ENCODE measurements at places on chromosomes 1 and 21.

- no peak for DNase-seq
Observed at GRCh38 chr21:39825250-39825649, 42.0 kb upstream of the PCP4 start.

GRCh38 chr1:58783090-58783992 is 506 bp downstream of the JUN start:
- DNase-seq: peak; percentile 28

GRCh38 chr1:8004803-8005573 is 21.1 kb downstream of the ERRFI1 start:
- DNase-seq: peak; percentile 91

GRCh38 chr1:247112479-247112781 is 8.3 kb upstream of the ZNF669 start:
- peak; percentile 7 for DNase-seq

GRCh38 chr1:26539722-26540121 is 10.2 kb downstream of the RPS6KA1 start:
- DNase-seq: no peak

DNA sequence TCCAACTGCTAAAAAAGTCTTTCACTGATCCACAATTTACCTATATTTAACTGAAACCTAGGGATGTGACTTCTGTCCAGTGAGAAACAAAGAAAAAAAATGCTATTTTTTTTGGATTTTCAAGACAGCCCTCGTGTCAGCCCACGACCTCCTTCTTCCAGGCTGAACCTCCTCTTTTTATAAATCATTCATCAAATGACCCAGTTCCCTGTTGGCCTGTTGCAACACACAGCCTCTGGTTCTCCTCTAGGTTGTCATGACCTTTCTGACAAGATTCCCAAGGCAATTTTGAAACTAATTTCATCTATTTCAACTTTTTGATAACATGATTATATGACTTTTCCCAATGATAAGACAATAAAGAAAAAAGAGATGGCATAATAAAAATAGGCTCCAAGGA is 74.6 kb downstream of the PGBD5 start:
- no peak for DNase-seq

- no peak for DNase-seq
Observed at GRCh38 chr1:225813214-225813964, 3.5 kb downstream of the EPHX1 start.

DNA sequence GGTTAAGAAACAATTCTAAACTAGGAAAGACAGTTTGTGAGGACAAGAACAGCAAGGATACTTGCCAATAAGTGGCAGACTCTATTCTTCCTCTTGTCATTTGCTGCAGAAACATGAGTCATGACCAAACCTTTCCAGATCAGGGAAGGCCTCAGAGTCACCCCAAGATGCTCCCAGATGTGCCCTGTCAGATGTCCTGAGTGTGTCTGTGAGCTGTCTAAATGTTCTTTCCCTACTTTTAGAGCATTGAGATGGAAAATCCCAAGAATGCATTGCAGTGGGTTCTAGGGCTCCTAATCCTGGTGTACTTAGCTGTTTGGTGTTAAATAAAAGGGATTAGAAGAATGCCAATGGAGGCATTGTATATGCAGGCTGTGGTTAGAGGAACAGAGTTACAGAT is 57.5 kb upstream of the KIAA0040 start:
- no peak for DNase-seq

- no peak for DNase-seq
Observed at GRCh38 chr1:32031578-32032274, 18.1 kb downstream of the KHDRBS1 start.

GRCh38 chr1:53378932-53379661 is 51.2 kb upstream of the LRP8 start:
- no peak for DNase-seq

GRCh38 chr1:226690460-226690982 is 48.6 kb downstream of the ITPKB start:
- DNase-seq: peak; percentile 32

DNA sequence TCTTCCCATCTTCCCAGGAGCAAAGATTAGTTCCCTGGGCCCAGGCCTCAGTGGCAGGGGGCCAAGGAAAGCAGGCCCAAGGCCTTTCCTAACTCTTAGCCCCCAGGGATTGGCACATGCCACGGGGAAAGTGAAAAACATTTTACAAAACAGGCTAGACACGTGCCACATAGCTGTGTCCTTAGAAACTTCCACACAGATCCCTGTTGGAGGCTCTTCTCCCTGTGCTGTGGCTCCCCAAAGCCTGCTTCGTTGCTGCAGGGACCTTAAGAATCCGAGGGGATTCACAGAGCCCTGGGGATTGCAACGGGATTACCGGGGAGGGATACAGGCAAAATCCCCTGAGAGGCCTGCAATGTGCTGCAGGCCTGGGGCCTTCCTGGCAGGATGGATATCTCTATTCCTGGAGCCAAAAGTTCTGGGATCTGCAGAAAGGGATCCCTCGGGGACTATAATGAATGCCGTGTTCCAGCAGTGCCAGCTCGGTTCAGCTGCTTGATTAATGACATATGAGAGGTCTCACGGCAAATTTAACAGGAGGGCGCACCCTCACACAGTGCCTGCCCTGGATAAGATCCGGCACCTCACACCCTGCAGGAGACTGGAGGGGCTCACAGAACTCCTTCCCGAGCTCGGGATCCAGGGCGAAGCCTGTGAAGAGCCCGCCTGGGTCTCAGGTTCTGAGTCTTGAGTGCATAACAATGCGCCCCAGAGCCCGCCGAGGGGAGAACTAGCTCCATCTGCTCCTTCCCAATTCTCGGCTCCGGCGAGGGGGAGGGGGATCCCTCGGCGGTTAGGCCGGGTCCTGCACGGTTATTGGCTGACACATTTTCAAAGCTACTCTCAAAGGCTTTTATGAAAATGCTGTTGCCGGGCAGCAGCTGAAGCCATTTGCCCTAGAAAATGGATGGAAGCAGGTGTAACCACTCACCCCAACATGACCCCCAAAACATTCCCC is 15.3 kb upstream of the RGS8 start:
- no peak for DNase-seq

- DNase-seq: no peak
Observed at GRCh38 chr1:210049616-210050015, 111.6 kb downstream of the SYT14 start.

GRCh38 chr1:228360533-228361313 is 45.9 kb downstream of the TRIM11 start:
- no peak for DNase-seq

- DNase-seq: peak; percentile 95
Observed at GRCh38 chr1:216723274-216723780, at the start of gene ESRRG. Gene ESRRG, minus strand, starts transcription at chr1:216723429. Its CDS starts 130 bp downstream, at chr1:216723299.

GRCh38 chr1:43349594-43350306 is 9.0 kb upstream of the CDC20 start:
- no peak for DNase-seq

DNA sequence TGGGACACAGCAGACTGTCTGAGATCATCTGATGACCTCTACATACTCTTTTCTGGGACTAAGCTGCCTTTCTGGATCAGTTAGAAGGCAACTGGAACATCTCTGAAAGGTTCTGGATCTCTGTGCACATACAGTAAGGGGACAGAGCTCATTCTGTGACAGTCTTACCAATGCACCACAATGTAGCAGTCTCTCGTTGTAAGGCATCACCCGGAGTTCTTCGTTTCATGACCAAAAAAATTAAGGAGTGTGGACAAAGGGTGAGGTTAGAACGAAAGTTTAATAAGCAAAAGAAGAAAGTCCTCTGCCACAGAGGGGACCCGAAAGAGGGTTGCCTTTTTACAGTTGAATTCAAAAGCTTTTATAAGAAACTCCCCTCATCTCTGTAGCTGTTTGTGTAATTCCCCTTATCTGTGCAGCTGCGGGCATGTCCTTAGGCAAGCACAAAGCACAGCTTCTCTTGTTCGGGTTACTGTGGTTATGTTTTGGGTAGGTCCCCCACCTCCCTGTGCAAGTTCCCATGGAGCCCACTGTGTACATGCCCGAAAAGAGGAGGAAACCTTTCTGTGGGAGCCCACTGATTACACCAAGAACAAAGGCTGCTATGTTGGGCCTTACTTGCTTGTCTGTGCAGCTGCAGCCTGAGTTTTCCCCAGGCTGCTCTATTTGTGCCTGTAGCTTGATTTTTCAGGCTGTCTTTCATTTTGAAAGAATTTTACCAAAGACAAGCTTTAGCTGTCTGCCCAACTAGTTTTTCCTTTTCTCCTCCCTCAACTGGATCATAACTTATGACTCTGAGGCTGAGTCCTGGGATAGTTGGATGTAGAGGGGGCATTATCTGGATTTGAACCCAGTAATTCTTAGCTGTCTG is 53.1 kb upstream of the CACNA1E start:
- DNase-seq: no peak

GRCh38 chr1:162849711-162850110 is 11.3 kb downstream of the CCDC190 start:
- no peak for DNase-seq

DNA sequence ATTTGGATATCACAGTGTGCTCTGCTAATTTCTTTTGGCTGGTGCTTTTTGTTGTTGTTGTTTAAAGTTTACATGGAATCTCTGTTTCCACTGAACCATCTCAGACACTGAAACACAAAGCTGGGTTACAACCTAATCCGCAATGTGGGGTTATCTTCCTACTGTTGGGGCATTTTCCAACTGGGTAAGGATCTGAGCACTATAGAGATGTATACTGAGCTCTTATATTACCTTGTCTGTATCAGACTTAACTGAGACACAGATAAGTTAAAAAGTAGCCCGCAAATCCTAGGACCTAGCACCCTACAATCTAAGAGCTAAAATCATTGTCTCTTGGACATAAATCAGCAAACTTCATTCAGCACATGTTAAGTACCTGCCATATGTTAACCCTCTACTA is 169.2 kb downstream of the LTN1 start:
- no peak for DNase-seq

GRCh38 chr1:117826540-117827078 is 102.8 kb downstream of the GDAP2 start:
- DNase-seq: no peak

DNA sequence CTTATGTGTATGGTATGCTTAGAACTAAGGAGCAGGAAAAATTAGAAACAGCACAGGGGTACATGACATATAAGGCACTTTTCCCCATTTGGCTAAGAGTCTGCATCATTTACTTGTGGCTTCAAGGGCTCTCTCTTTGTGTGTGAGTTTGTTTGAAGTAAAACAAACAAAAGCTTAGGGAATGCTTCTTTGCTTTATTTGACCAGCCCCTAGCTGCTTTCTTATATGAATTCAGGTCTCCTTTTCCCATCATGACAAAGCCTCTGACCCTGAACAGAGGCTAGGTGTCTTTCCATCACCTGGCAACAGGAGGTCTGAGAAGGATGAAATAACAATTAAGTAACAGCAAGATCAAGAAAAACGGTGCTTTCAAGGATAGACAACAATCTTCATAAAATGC is 643.8 kb upstream of the ADGRL2 start:
- no peak for DNase-seq

GRCh38 chr1:161335796-161336195 is 21.6 kb downstream of the SDHC start:
- DNase-seq: no peak

- no peak for DNase-seq
Observed at GRCh38 chr1:92857817-92858216, 26.0 kb downstream of the RPL5 start.

GRCh38 chr1:208741296-208741695 is 497.1 kb upstream of the PLXNA2 start:
- DNase-seq: no peak

- peak; percentile 61 for DNase-seq
Observed at GRCh38 chr1:56831871-56832693, 12.9 kb upstream of the FYB2 start.

GRCh38 chr1:59743324-59744091 is 71.2 kb upstream of the HOOK1 start:
- no peak for DNase-seq

DNA sequence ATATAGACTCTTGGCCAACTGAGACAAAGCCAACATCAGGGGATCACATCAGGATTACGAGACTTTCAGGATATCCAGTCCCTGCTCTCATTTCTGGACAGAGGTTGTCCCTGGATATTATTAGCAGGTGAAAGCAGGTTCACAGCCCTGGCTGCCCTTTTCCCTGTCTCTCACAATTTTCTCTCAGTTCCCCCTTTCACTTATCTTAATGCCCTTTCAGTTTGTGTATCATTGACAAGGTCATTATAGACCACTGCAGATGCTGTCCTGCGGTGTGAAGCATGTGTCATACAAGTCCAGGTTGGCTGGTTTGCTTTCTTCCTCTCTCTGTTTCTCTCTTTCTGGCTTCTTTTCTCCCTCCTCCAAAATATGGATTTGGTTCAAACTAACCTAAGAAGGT is 2.1 kb upstream of the KLHDC9 start:
- no peak for DNase-seq

DNA sequence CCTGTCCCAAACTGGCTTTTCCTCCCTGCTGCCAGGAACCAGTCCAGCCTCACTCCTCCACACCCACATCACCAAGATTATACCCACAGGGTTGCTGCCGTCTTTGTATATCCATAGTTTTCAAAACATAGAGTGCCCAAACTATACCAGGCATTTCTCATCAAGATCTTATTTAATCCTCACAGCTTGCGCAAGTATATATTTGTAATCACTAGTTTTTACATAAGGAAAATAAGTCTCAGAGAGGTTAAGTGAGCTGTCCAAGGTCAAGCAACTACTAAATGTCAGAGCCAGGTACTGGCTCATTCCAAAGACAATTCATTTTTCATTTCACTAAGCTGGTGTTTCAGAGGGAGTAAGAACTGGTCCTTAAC is 34.9 kb upstream of the ZNF362 start:
- no peak for DNase-seq

- no peak for DNase-seq
Observed at GRCh38 chr1:229563701-229564100, 5.2 kb upstream of the ABCB10 start.

GRCh38 chr1:2198571-2198970 is 4.0 kb upstream of the FAAP20 start:
- DNase-seq: no peak

DNA sequence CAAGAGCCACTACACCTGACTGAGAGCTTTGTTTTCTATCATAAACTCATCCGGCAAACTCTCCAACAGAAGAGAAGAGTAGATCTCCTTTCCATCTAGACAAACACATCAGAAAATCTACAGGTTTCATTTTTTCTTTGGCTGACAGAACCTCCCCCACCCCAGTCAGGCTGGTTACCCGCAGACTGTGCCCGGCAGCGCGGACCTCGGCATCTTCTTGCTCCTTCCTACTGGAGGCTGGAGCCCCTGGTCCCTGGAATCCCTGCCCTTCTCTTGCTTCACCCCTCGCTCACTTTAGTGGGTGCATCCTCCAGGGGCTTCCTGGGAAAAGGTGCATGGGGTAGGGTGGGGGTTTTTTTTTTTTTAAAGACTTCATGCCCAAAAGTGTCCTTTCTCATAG is 23.0 kb downstream of the NCMAP start:
- no peak for DNase-seq

GRCh38 chr21:33096426-33096825 is 26.5 kb downstream of the OLIG1 start:
- DNase-seq: no peak

- no peak for DNase-seq
Observed at GRCh38 chr1:194176212-194176611, 989.8 kb upstream of the B3GALT2 start.

DNA sequence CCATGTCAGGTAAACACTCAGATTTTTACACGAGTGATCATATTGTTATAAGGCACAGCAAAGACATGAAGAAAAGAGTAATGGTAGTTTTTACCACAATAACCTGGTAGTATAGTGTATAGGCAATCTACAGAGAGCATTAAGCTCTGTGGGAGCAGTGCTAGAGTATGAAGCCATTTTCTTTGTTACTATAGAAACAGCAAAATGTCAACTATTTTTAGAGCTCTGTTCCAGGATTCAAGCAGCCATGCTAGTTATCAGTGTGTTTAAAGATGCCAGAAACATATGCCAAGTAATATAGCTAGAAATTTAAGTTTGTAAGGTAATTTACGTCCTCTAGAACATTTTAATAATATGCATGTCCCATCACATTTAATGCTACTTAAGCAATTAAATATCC is 77.6 kb upstream of the RGS18 start:
- no peak for DNase-seq
